HAP-1 (cell line): ENCODE measurements at places on chromosomes 11 and 22.

DNA sequence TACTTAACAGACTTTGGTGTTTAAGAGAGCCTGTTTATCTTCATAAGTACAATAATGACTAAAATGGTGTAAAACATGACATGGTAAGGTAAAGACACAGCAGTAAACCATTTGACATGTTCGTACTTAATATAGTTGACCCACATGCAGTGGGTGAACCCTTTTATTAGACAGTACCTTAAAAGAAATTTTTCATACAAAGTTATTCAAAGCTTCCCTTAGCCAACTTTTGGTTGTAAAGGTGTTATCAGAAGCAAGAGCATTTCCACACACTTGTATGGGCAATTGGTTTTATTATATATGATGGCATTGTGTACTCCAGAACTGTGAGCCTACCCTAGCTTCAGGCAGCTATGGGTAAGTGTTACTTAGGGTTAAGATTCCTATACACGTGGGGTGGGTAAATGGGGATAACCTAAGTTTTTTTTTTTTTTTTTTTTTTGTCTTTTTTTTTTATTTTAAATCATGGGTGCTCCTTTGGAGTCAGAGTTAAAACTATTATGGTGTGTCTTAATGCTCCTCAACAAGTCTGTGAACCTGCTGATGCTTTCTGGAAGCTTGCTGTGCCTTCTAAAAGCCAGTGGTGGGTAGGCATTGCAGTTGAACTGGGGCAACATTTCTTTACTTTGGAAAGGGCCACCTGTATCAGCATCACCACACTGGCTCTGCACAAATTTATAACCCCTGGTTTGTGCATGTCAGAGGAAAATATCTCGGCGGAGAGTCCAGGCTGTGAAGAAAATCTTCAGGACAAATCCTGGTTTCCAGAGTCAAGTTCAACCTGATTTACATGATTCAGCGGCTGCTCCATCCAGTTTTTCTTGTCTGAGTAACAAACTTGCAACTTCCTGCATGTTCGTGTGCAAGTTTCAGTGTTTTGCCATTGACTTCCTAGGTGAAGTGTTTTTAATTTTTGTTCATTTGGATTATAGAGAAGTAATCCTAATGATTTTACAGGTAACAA lies 3.3 kb downstream of the PCF11 start:
- DNase-seq: no peak

DNA sequence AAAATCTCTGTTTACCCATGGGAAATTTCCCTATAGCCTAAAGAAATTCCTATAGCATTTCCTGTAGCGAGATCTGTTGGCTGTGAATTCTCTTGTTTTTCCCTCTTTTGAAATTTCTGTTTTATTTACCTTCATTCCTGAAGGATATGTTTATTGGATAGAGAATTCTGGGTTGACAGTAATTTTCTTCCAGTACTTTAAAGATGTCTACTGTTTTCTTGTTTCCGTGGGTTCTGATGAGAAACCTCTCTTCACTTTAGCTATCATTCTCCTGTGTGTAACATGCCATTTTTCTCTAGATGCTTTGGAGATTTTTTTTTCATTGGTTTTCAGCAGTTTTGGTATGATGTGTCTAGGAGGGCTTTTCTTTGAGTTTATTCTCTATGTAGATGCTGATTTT lies 77.5 kb upstream of the SORL1-AS1 start:
- DNase-seq: no peak

DNA sequence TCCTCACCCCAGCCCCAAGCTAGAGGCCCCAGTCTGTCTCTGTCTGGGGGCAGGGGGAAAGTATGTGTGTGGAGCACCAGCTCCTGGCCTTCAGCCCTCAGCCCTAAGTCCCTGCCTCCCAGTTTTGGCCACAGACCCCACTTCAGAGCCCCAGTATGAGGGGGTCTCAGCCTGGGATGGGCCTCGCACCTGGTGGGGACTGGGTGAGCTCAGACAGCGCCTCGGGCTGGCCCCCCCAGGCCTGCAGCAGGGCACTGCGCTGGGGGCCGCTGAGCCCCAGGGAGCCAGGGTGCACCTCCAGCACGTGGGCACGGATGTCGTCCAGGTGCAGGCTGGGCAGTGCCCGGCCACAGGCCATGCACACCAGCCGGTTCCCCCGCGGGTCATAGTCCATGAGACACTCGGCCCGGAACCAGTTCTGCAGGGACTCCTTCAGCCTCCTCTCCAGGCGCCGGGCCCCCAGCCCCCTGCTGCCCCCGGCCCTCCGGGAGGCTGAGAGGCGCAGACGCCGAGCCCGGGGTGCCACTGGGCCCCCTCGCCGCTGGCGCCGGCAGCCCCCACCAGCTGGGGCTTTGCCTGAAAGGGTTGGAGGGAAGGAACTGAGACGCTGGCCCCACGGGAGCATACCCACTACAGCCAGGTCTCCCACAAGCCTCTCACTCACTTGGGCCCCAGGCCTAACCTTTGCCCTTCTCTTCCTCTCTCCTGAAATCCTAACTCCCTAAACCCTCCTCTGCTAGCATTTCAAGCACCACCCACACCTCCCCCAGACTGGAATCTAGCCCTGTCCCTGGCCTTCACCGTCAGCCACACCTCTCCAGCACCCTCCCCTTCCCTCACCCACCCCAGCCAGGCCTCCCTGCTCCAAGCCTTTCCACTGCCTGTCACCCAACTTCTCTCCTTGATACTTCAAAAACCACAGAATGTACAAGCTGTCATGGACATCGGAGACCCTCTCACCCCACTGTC lies 3.6 kb downstream of the ZFTA start:
- DNase-seq: no peak

GRCh38 chr11:47631473-47631872 lies 10.9 kb downstream of the MTCH2 start:
- no peak for DNase-seq

DNA sequence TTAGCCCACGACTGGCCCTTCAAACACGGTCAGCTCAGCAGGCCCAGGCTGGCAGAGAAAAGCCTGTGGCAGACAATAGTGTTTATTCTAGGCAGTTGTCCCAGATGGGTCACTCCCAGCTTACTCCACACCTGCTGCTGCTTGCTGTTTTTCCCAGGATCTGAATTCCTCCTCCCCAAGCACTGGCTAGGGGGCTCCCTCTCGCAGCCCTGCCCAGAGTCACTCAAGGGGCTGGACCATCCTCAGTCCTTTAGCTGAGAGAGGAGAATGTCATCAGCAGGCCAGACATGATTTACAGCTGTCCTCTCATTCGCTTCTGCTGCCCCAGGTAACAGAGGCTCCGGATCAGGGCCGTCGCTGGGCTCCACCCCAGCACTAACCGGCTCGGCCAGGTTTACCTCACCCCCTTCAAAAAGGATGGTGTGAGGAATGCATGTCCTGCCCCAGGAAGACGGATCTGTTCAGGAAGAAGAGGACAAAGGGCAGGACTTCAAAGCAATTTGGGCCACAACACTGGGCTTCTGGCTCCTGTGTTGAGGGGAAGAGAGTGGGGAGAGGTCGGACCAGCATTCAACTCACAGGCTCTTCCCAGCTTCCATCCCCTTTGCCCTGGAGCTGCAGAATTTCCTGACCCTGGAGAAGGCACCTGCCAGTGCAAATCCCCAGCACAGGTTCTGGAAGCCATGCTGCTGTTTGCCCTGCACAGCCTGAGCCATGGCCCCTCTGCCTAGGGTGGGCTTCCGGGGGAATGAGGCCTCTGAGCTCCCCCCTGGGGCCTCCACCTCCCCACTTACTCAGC lies 59.7 kb upstream of the BARX2 start:
- DNase-seq: no peak
